ENCODE measurements at places on chromosomes 11 and 22.
A peak's percentile ranks its signal among the peaks of the same experiment; 100 is the strongest.

DNA sequence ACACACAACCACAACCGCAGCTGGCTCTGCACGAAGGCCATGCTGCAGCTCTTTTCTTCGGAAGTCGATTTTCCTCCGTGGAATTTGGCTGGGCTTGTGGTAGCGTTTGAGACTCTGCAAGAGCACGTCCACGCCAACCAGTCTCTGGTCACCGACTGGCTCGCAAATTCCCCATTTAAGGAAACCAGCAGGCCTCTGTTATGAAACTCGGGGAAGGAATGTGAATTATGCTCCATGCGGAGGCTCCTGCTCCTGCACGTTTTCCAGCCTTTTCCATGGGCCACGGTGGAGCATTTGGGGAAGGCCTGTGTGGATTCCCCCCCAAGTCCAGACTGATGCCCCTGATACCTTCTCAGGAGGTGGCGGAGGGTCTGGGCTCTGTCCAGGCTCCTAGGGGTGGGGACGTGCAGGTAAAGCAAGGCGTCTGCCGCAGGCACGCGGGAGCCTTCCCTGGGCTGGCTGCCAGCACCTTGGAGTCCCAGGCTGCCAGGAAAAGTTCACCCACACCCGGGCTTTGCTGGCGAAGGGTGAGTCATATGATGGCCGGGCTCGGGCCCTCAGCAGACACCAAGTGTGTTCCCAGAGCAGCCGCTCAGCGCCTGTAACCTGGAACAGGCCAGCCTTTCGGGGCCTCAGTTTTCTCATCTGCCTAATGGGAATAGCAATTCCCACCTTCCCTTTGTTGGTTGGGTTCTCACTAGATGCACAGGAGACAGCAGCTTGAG is 41.9 kb downstream of the LRP5 start:
- no peak for DNase-seq

- DNase-seq, result no peak
Measured at GRCh38 chr11:20608934-20609333, 9.5 kb downstream of the SLC6A5 start.

GRCh38 chr11:128621601-128622501 is 34.5 kb upstream of the ETS1 start:
- DNase-seq, result no peak

- DNase-seq, result no peak
Measured at GRCh38 chr11:27703481-27703880, 3.2 kb upstream of the BDNF start.

GRCh38 chr22:17712441-17712840 is 61.8 kb downstream of the BID start:
- no peak for DNase-seq

- DNase-seq, result no peak
Measured at GRCh38 chr11:86582898-86583297, 89.5 kb downstream of the ME3 start.

- no peak for DNase-seq
Measured at GRCh38 chr11:3686751-3687150, 15.6 kb upstream of the CHRNA10 start.

DNA sequence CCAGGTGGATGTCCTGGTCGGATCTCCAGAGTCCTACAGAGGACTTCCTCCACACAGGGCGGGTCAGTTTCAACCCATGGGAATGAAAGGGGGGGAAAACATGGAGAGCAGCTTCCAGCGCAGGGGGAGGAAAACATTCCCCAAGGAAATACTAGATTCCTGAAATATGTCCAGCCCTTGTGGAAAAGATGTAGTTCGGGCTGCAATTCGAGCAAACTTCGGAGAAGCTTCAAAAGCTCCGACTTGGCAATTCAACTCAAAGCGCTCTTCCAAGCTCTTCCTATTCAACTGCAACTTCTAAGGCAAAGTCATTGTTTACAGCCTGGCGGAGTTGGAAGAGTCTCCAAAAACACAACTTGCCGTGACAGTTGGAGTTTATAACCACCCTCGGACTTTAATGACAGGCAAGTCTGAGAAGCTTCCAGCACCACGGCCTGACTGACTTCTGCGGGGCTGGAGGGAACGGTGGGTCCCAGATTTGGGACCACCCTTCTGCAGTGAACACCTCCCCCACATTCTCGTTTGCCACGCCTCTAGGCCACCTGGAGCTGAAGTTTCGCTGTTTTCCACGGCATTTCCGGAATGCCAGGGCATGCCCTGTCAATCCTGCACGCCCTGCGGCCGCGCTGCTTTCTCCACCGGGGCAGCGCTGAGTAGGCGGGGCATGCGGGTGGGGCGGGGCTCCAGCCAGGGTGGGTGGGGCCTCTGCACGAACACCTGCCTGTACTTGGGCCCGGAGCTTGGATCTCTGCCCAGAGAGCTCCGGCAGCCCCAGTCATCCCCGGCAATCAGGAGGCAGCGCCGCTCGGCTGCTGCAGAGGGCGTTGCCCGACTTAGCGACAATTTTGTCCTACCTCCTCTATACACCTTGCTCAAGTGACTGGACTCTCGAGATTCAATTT is 49.0 kb upstream of the BIRC3 start:
- peak; percentile 39 for DNase-seq

DNA sequence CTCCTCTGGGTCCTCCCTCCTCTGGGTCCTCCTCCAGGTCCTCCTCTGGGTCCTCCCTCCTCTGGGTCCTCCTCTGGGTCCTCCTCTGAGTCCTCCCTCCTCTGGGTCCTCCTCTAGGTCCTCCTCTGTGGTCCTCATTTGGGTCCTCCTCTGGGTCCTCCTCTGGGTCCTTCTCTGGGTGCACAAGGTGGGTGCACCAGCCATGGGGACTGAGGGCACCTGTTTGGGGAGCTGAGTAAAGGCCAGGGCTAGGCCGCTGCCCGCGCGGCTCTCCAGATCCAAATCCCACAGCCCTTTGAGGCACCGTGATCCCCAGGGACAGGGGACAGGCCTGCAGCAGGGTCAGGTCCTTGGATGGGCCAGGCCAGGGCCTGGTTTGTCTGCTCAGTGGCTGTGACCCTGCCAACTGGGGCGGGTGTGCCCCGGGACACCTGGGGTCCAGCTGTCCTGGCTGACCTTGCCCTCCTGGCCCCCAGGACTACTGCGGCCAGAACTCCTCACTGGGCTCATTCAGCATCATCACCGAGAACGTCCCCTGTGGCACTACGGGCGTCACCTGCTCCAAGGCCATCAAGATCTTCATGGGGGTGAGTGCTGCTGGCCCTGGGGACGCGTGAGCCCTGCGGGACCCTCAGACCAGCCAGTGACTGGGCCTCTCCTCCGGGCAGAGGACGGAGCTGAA is 12.7 kb downstream of the MUC2 start:
- no peak for DNase-seq

- no peak for DNase-seq
Measured at GRCh38 chr22:17580441-17581031, 17.2 kb downstream of the SLC25A18 start.

GRCh38 chr11:75667831-75668450 is 897 bp downstream of the MAP6 start:
- peak; percentile 29 for DNase-seq

- peak; percentile 40 for DNase-seq
Measured at GRCh38 chr22:24938741-24939341, 7.7 kb downstream of the LHFPL7 start.

- peak; percentile 49 for DNase-seq
Measured at GRCh38 chr22:49825944-49826602, 1.6 kb downstream of the BRD1 start.

DNA sequence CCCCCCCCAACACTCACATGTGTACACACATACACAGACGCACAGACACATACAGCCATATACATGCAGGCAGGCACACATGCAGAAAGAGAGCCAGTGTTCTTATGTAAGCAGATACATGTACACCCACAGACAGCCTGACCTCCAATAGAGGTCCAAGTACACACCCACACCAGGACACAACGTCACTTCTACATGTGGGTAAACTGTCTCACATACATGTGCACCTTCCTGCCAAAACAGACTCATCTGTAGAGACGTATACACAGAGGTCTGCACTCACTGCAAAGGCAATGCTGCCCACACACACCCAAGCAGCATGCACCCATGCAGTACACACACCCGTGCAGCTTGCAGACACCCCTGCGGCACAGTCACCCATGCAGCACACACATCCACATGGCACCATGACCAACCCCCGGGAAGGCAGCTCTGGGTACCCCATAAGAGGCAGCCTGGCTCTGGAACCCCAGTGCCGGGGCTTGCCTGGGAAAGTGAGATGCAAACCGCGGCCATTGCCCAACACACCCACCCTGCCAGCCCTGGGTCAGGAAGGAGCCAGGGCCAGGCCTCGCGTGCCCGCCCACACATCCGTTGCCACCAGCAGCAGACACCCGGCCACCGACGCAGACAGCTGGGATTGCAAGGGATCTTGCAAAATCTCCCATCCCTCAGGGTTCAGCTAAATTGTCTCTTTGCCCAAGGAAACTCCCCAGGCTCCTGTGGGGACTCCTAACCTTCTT is 10.1 kb downstream of the CASTOR1 start:
- DNase-seq, result peak; percentile 98

All from suppressor macrophage (primary cell).